ENCODE measurements at places on chromosomes 6 and 20. TPM values are rescaled to one million over a fixed set of nuclear protein-coding genes. Genes with fewer than 3 reads are reported as not detected.

FAM209B gene
- not detected for total RNA-seq

SYNDIG1 gene
- not detected for total RNA-seq

TMEM244 gene
- not detected for total RNA-seq

MEI4 gene
- total RNA-seq, result not detected

LZTS3 gene
- 13.1 TPM for total RNA-seq

ADGRB3 gene
- total RNA-seq, result 15.6 TPM

SFTA2 gene
- not detected for total RNA-seq

CDC5L gene
- total RNA-seq, result 17.6 TPM

IL17F gene
- not detected for total RNA-seq

DAAM2 gene
- 43.3 TPM for total RNA-seq

GTF2H4 gene
- total RNA-seq, result 65.2 TPM

HS3ST5 gene
- not detected for total RNA-seq

NKX2-4 gene
- not detected for total RNA-seq

HLA-G gene
- 0.52 TPM for total RNA-seq

PARD6B gene
- 2.0 TPM for total RNA-seq

C20orf144 gene
- not detected for total RNA-seq

PRR18 gene
- not detected for total RNA-seq

SLA2 gene
- not detected for total RNA-seq

PPIL6 gene
- total RNA-seq, result 3.8 TPM

SALL4 gene
- total RNA-seq, result 0.55 TPM

SYCP2 gene
- total RNA-seq, result 1.2 TPM

MMP24 gene
- total RNA-seq, result 1.8 TPM

SAMHD1 gene
- total RNA-seq, result 102 TPM

SEL1L2 gene
- 1.3 TPM for total RNA-seq

RALGAPA2 gene
- 40.3 TPM for total RNA-seq

RAET1E gene
- not detected for total RNA-seq

PTPN1 gene
- total RNA-seq, result 14.1 TPM

TMEM151B gene
- 0.09 TPM for total RNA-seq

BMP6 gene
- total RNA-seq, result 5.6 TPM

SNAI1 gene
- 1.1 TPM for total RNA-seq

LY6G6C gene
- not detected for total RNA-seq

ULBP3 gene
- total RNA-seq, result not detected

EIF2S2 gene
- 32.6 TPM for total RNA-seq

HTR1E gene
- not detected for total RNA-seq

C6orf132 gene
- total RNA-seq, result 2.4 TPM

CAGE1 gene
- total RNA-seq, result 0.28 TPM

PNPLA1 gene
- total RNA-seq, result not detected

BIRC7 gene
- total RNA-seq, result not detected

TGM3 gene
- total RNA-seq, result 0.21 TPM

GRM1 gene
- 0.07 TPM for total RNA-seq

LINC00237 gene
- not detected for total RNA-seq

PROKR2 gene
- total RNA-seq, result not detected
